Liver (tissue), 10 donors: ENCODE measurements at places on chromosomes 3 and 15.

DNA sequence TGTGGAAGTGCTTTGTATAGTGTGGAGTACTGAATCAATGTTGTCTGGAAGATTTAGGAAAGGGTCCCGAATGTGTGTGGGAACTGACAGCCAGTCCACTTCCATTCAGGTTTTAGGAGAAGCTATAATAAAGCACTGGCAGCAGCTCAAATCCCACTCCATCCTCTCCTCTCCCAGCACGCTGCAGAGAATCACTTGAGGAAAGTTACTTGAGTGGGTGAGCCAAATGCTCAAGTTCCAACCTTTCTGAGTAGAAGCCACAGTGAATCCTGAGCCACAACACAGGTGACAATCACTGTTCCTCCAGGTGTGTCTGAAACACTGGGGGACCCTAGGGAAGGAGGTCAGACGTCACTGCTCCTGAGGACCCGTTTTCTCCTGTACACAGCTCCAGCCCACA lies 106.5 kb downstream of the TIGIT start:
- H3K27ac ChIP-seq = no peak overlapping the region
- DNase-seq = no peak
- peaks cover 9% of the 10 kb centered on the region for H3K4me1 ChIP-seq
- no peaks in the 10 kb centered on the region for H3K36me3 ChIP-seq
- H3K4me3 ChIP-seq = no peak overlapping the region

DNA sequence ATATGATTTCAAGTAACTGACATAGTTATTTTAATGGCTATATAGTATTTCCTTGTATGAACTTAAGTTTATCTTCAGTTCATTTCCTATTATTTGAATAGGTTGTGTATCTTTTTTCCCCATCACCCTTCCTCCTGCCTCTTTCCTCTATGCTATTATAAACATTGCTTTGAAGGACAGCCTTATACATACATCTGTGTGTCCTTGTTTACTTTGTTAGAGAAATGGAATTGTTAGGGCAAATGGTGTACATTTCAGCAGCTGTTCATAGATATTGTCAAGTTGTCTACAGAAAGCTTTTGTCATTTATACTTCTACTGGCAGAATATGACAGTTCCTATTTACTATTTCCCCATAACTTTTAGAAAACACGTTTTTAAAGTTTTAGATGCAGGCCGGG lies 18.4 kb downstream of the AKAP13 start:
- H3K27me3 ChIP-seq = no peaks in the 10 kb centered on the region
- no peak for DNase-seq
- no peak overlapping the region for H3K4me3 ChIP-seq
- H3K36me3 ChIP-seq = no peaks in the 10 kb centered on the region

DNA sequence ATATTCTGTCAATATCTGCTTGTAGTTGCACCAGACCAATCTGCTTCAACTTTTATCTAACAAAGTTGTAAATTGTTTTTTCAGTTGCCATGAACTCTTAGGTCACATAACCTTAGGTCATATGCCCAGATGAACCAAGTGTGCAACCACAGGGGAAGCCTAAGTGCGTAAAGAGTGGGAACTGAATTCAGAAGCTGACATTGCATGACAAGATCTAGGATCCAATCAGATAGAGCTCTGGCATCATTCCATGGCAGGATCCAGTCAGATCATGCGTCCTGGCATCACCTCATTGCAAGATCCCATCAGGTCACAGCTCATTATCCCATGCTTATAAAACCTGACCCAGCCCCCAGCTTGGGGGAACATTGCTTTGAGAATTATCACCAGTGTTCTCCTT lies 18.9 kb upstream of the IFT57 start:
- no peak overlapping the region for H3K4me3 ChIP-seq
- no peak for DNase-seq
- H3K27ac ChIP-seq = no peak overlapping the region
- H3K4me1 ChIP-seq = no peaks in the 10 kb centered on the region
- no peaks in the 10 kb centered on the region for H3K36me3 ChIP-seq

DNA sequence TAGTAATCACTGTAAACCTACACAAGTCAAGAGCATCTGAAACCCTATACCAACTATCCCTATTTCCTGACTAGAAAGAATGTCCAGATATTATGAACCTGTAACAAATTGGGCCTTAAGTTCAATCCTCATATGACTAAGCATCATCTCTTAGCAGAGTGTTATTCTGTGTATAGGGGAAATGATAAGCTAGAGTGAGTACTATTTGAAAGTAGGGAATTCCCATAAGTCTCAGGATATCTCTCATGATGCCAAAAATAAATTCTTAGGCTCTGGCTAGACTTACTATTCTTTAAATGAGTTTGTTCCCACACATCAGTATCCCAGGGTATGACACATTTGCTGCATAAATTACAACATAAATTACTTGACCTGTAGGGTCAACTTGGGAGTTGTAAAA lies 15.3 kb downstream of the MRPL47 start:
- H3K27ac ChIP-seq = no peak overlapping the region
- H3K4me3 ChIP-seq = no peak overlapping the region
- no peaks in the 10 kb centered on the region for H3K27me3 ChIP-seq
- no peaks in the 10 kb centered on the region for H3K4me1 ChIP-seq

DNA sequence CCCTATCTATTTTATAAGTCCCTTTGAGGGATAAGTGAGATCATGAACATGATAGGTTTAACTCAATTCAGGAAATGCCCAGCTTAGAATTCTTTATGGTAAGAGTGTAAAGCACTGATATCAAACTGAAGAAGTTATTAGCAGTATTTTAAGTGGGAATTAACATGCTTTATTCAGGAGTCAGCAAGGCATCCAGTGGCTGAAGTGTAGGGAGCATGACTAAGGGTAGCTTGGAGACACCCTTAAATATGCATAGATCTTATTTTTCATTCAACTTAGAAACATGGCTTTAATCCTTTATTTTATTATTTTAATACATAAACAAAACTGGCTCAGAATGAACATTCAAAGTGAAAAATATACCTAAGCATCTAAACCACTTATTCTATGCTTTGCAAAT lies 158.3 kb upstream of the LPP start:
- H3K27me3 ChIP-seq = no peaks in the 10 kb centered on the region
- H3K4me3 ChIP-seq = no peak overlapping the region
- H3K4me1 ChIP-seq = peaks cover 13% of the 10 kb centered on the region
- DNase-seq = no peak

GRCh38 chr15:78641749-78642275 lies 802 bp upstream of the CHRNB4 start:
- H3K27me3 ChIP-seq = no peaks in the 10 kb centered on the region
- DNase-seq = no peak
- H3K27ac ChIP-seq = no peak overlapping the region

DNA sequence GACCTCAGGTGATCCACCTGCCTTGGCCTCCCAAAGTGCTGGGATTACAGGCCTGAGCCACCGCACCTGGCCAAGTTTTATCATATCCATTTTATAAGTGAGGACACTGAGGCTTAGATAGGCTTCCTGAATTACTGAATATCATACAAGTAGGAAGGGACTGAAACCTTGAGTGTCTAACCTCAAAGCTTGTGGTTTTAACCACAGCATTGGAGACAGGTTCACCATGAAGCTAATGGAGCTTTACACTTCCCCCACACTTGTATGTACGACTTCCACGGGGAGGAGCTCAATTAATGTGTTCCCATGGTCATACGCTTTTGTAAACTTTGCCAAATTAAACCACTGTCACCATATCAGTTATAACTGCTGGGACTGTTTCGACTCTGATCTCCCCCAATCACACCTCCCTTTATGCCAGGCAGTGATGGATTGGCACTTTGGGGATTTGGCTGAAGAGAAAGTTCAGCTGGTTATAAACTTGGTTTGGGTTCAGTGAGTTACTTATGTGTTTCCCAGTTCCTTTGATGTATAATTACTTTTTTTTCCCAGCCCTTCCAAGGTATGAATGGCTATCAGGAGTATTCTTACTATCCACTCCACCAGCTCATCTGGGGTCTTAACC lies 38.4 kb upstream of the MEIS2 start:
- no peak overlapping the region for H3K27ac ChIP-seq
- no peaks in the 10 kb centered on the region for H3K27me3 ChIP-seq
- no peaks in the 10 kb centered on the region for H3K4me1 ChIP-seq
- DNase-seq = no peak
- no peak overlapping the region for H3K4me3 ChIP-seq
- H3K36me3 ChIP-seq = no peaks in the 10 kb centered on the region

DNA sequence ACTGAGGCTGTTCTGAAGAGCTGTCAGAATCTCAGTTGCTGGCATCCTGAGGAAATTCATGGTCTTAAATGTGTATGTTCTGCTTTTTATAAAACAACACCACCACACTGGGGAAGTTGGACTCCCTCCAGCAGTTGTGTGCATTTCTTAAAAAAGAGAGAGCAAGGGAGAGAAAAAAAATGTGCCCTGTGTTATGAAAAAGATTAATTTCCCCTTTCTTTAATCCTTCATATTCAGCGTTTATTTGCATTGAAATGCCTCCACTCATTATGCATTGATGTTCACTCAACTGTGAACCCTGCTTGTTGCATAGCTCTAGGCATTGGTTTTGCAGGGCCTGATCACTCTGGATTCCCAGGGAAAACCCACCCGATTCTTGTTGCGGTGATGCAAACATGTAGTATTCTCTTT lies 4.4 kb upstream of the ZNF609 start:
- no peak for DNase-seq
- H3K27me3 ChIP-seq = no peaks in the 10 kb centered on the region
- H3K4me1 ChIP-seq = peaks cover 41% of the 10 kb centered on the region
- H3K27ac ChIP-seq = peak overlapping the region; percentile 36

DNA sequence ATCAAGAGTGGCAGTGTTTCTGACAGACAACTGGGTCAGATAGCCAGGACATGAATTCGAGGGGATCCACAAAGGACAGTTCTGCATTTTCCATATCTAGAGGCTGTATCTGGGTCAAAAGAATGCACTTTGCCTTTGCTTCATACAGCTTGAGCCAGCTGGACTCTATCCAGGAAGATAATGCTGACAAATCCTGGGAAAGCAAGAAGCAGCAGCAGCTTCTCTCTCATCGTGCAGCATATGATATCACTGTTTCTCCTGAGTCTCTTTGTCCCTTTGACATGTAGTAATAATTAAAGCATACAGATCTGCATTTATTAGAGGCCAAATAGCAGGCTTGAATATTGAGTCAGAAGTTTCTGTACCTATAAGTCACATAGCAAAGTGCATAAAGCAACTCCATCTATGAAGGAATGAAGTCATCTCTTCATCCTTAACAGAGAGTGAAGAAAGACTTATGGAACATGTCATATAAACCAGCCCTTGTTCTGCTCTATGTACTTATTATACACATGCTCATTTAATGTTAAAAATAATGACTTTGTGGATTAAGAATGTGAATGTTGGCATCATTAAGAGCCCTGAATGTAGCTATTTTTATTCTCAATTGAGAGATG lies 236.8 kb upstream of the GBE1 start:
- no peak overlapping the region for H3K4me3 ChIP-seq
- H3K27me3 ChIP-seq = no peaks in the 10 kb centered on the region
- H3K36me3 ChIP-seq = no peaks in the 10 kb centered on the region
- no peak overlapping the region for H3K27ac ChIP-seq

- H3K27ac ChIP-seq = no peak overlapping the region
- no peak for DNase-seq
- no peaks in the 10 kb centered on the region for H3K27me3 ChIP-seq
- H3K4me1 ChIP-seq = peaks cover 19% of the 10 kb centered on the region
- no peaks in the 10 kb centered on the region for H3K36me3 ChIP-seq
These were observed 54.9 kb upstream of the SLC7A14 start for GRCh38 chr3:170640737-170641171.

DNA sequence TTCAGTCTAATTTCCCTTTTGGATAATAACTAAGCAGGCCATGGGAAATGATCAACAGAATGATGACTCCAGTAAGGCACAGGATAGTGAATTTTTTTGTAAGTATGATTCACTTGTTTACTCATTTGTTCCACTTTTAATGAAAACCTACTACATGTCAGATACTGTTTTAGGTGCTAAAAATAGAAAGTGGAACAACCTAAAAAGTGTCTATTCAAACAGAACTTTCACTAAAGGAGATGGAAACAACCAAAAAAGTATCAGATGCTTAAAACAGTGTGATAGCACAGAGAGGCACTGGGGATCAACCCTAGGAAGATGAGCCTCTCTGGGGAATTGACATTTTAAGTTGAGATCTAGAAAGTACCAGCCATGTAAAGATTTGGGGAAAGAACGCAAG lies 11.1 kb downstream of the RYK start:
- no peak overlapping the region for H3K27ac ChIP-seq
- no peaks in the 10 kb centered on the region for H3K36me3 ChIP-seq
- no peak overlapping the region for H3K4me3 ChIP-seq
- H3K27me3 ChIP-seq = no peaks in the 10 kb centered on the region
- DNase-seq = no peak

GRCh38 chr3:14989943-14990779 lies 42.8 kb downstream of the NR2C2 start:
- H3K27me3 ChIP-seq = no peaks in the 10 kb centered on the region
- no peak overlapping the region for H3K4me3 ChIP-seq
- DNase-seq = peak; percentile 44
- no peaks in the 10 kb centered on the region for H3K4me1 ChIP-seq
